ENCODE measurements at places on chromosomes 2 and 18.

DNA sequence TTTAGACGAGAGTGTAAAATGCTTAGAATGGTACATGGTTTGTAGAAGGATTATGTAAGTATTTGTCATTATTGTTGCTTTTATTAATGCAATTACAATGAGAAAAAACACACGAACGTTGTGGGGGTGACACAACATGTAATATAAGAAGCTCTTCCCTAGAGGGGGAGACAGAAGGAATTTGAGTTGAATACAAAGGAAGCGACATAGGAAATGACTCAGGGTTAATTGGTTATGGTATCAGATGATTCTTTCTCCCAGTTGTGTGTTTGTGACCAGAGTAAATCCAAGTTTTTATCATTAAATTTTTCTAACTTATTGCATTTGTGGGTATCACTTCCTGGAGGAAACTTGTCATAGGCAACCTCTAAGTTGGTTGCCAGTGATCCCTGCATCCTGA lies 625.6 kb upstream of the CDH2 start:
- DNase-seq, result no peak

DNA sequence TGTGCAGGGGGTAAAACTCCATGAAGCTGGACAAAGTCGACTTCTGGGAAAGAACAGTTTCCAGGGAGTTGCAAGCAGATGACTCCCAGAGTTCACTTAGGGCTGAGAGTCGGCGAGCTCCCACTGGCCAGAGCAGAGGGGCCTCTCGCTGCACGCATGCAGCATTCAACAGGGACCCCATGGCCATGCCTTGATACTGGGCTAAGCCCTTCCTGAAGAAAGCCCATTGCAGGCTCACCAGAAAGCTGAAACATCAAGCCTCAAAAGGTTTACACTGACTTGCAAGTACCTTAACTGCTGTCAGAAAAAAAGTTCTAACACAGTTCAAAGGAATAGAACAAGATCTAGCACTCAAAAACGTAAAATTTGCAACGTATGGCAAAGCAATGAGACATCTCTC lies 56.4 kb downstream of the NDUFA10 start:
- no peak for DNase-seq

DNA sequence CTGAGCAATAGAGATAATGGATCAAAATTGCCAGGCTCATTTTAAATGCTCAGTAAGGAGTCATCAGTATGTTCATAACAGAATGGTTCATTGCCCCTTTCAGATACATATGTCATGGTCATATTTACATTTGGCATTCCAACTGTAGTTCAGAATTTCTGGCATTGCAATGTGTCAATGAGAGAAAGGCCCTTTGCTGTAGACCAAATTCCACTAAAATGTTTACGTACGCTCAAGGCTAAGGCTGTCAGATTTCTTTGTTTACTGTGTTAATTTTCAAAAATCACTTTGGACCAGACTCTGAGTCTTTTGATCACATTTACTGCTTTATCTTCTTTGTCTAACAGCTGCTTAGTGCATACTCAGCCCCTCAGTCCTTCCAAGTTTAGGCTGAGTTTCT lies 213.5 kb downstream of the PIK3C3 start:
- DNase-seq, result no peak

DNA sequence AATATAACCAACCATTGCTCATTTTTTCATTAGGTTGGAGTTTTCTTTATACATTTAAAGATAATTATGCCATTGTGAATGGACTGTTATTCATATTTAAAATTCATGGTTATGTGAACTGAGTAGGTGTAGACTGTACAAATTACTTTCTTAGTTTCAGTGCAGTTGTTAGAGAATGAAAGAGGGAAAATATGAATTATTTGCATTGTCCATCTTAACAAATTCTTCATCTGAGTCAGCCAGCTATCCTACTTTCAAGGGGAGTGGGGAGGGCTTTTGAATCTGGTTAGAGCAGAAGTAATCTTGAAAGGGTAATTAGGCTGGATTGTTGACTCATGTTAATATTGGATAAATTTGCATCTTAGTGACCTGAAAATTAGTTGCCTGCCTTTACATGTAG lies 212.0 kb downstream of the MCFD2 start:
- no peak for DNase-seq

- DNase-seq, result no peak
These were observed 165.8 kb downstream of the UBE2E3 start for GRCh38 chr2:181146171-181146570.

GRCh38 chr18:8142131-8142711 lies 467.0 kb upstream of the RAB12 start:
- DNase-seq, result no peak

- no peak for DNase-seq
These were observed 102.5 kb downstream of the INHBB start for GRCh38 chr2:120448436-120448835.

DNA sequence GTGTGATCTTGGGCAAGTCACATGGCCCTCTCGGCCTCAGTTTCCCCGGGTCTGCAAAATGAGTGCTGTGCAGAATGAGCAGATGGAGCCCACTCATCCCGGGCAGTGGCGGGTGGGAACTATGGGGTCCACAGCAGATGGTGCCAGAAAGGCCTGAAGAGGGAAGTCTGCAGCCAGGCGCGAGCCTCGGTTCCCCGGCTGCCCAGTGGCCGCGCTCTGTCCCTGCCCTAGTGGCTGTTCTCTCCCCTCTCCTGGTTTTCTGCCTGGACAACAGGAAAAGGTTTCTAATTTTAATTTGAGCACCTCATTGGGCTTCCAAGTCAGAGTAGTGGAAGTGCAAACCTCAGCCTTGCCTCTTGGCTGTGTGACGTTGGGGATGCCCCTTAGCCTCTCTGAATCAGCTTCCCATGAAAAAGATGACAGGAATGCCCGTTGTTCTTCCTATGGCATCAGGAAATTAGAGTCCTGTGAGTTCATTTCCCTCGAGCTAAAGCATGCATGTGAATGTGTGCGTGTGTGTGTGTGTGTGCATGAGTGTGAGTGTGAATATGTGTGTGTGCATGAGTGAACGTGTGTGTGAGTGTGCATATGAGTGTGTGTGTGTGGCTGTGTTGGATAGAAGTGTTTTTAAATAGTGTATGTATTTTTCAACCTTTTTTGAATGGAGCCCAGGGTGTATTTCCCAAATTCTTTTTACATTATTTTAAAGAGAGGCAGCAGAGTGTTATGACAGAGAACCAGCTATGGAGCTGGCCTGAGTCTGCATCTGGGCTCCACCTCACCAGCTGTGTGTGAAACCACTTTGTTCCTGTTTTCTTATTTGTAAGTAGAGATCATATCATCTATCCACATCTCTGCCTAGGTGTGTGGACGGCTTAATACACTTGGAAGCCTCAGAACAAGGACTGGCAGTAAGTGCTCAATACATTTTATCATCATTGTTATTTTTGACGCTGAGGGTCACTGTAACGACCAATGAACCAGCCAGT lies 41.3 kb downstream of the RRM2 start:
- DNase-seq, result no peak

DNA sequence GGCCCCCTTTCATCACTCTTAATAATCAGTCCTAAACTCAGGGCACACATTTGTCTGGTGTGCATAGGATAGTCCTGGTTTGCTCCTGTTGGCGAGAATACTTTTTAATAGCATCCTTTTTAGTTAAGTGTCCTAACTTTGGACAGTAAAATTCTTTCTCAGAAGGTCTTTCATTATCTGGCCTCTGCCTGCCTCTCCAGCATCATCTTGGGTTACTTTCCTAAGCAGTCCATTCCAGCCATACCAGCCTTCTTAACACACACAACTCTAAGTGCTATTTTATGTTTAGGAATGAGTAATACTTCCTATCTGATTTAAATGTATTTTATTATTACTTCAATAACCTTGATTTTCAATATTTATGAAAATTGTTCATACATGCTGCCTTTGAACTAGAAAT lies 151.0 kb downstream of the ACOXL start:
- DNase-seq, result no peak

DNA sequence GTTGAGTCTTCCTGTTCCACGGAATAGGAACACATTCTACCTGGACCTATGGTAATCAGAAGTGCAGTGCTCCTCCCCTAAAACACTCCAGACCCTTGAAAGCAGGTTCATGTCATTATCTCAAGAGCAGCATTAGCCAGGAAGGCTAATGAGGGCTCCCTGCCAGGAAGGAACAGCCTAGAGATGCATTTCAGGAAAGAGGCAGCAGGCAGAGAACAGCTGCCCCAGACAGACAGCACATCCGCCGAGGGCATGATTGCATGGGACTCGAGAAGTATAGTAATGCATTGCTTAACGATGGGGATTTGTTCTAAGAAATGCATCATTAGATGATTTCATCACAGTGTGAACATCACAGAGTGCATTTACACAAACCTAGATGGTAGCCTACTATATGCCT lies 171.5 kb downstream of the ALK start:
- DNase-seq, result no peak

GRCh38 chr2:217989221-217989948 lies 13.4 kb downstream of the TNS1 start:
- DNase-seq, result no peak

GRCh38 chr2:150296770-150297546 lies 190.5 kb downstream of the RND3 start:
- no peak for DNase-seq

GRCh38 chr2:128734521-128735295 lies 416.0 kb upstream of the HS6ST1 start:
- DNase-seq, result no peak

- DNase-seq, result no peak
These were observed 23.2 kb downstream of the SPEG start for GRCh38 chr2:219457784-219458369.

GRCh38 chr2:236536727-236537398 lies 32.8 kb upstream of the ACKR3 start:
- DNase-seq, result no peak

- no peak for DNase-seq
These were observed 311.3 kb downstream of the MYCN start for GRCh38 chr2:16251511-16252225.

GRCh38 chr2:221641181-221641871 lies 69.2 kb upstream of the EPHA4 start:
- DNase-seq, result no peak

DNA sequence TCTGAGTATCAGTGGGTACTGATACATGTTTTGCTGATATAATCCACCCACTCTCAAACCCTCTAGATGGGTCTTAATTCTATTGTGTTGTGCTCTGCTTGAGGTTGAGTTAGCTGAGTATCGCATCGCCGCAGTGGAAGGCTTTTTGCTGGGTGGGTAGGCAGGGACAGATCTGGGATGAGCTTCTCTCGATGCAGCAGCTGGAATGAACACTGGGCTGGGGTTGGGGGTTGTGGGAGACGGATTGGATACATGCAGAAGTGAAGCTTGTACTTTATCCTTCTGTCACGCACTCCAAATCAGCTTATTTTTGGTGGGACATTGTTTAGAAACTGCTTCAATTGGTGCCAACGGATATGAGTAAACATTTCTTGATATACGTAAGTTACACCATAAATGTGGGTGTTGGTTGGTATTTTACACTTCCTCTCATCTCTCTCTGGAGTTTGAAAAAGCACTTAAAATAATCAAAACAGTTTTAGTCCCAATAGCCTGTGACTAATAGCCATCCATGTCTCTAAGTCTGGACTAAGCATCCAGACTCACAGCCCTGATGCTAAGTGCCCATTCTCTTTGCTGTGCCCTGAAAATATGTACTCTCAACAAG lies 107.1 kb downstream of the POLE4 start:
- DNase-seq, result no peak

GRCh38 chr2:20972110-20972509 lies 71.8 kb downstream of the APOB start:
- DNase-seq, result no peak

DNA sequence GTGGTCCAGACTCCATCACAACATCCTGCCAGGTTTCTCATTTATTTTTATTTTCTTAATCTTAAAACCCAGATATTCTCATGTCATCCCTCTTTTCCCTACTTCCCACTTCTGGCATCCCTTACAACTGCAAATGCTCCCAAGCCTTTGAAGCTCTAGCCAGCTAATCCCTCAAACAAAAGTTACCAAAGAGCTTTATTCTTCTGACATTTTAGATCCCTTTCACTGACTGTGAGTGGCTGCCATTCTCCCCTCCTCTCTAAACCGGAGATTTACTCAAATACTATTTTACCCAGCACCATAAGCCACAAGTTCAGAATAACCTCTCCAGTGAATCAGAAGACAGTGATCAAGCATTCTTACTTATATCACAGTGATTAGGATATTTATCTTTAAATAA lies 569.0 kb upstream of the SYT4 start:
- no peak for DNase-seq

- no peak for DNase-seq
These were observed 45.0 kb downstream of the SRD5A2 start for GRCh38 chr2:31535768-31536167.

DNA sequence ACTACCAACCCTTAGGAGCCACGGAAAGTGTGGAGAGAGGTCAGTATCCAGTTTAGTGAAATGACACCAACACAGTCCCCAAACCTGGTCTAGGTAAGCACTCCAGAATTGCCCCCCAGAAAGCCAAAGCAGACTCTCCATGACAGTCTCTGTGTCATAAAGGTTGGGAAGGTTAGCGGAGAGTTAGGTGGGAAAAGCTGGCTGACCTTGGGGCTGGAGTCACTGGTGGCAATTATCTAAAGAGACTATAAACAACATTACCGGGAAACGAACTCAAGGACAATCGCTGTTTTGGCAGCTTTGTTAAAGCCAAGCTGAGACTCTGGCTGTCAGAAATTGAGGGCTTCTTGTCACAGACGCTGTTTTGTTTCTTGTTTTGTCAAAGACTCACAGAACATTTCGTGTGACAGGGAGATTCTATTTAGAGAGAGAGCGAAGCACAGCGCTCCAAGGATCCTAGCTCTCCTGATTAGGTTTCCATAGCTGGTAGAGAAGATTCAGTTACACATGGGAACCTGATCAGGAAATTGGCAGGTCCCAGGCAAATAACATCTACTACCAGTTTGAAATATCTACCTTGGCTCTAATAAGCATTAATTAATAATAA lies 111.3 kb downstream of the LNPK start:
- no peak for DNase-seq
